ENCODE measurements at places on chromosomes 5 and 9. TPM values are rescaled to one million over a fixed set of nuclear protein-coding genes. Genes with fewer than 3 reads are reported as not detected.

DOLK gene
- total RNA-seq: 13.9 TPM

DNA sequence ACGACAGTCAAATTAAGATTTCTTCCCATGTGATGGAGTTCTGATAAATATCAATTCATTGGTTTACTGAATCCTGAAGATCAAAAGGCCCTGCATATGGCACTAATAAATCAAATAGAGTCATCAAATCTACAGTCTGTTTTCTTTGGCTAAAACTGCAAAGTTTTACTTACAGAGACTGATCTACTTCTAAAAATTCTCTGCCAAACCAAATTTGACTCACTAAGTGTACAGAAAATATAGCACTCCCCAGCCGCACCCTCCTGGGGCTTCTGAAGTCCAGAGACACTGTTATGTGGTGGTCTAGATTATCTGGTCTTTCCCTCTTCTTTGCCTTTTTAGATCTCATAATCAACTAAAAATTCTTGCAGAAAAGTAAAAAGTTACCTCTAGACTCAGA is 237.7 kb downstream of the MLLT3 start:
- DNase-seq: no peak

GALNT12 gene
- total RNA-seq: 10.8 TPM

PCDHGB5 gene
- total RNA-seq: 12.3 TPM

GRCh38 chr5:144711172-144711571 is 540.5 kb downstream of the KCTD16 start:
- DNase-seq: no peak
